A172 (cell line): ENCODE measurements at places on chromosomes 11 and 22. TPM values are rescaled to one million over a fixed set of nuclear protein-coding genes. Genes with fewer than 3 reads are reported as not detected.

- no peak for DNase-seq
These were observed 12.0 kb downstream of the ALG12 start for GRCh38 chr22:49906071-49906798.

Gene TRPT1
- 33.8 and 47.3 TPM in 2 replicates for total RNA-seq

- DNase-seq = peak; percentile 59
These were observed 69.7 kb upstream of the CDON start for GRCh38 chr11:126132319-126132718.

- no peak for DNase-seq
These were observed 449.3 kb downstream of the OPCML start for GRCh38 chr11:133082841-133083488.

DNA sequence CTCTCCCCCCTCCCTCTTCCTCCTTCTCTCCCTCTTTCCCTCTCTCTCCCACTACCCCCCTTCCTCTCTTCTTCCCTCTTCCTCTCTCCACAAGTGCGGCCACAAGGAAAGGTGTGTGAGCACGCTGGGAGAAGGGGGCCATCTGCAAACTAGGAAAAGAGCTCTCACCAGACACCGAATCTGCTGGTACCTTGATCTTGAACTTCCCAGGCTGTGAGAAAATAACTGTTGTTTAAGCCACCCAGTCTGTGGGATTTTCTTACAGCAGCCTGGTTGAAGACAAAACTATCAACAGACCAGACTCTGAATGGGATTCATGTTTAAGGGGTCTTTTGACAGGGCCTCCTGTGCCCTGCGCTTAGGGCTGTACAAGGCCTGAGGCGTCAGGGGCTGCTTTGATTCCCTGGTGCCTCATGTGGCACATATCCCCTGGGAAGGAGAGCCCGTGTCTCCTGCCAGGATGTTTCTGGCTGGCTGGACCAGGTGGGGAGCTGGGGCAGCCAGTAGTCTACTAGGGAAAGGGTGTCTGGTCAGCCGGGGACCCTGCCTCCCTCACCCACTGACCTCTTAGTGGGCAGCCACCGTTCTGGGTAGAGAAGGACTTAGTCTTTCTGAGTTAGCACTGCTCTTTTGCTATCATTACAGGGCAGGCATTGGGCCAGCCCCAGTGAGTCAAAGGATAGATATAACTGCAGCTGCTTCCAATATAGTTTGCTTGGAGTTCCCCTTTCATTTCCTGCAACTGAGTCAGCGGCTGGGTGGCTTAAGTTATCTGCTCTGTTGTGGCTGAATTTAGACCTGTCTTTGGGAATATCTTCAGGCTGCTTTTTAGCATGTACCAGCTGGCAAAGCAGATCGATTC, 6.2 kb downstream of the PANX1 start:
- DNase-seq = peak; percentile 84

Gene WBP2NL
- total RNA-seq = not detected in 2 replicates

- no peak for DNase-seq
These were observed 1.8 kb upstream of the EHF start for GRCh38 chr11:34619062-34619516.

DNA sequence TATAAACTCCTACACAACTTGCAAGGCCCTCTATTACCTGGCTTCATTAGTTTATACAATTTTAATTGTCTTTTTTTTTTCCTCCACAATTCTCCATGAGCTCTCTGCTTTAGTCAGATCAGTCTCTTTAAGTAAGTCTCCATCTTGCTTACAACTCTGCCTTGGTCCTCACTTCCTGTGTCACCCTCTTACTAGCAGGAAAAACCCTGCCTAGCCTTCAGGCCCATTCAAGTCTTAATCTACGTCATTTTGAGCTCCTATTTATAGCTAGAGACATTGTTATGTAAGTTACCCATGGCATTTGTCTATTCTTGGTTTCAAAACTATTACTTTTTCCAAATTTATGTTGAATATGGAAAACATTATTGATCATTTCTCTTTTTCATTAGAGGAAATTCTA, 177.4 kb downstream of the SBF2 start:
- no peak for DNase-seq

- peak; percentile 83 for DNase-seq
These were observed 106.8 kb downstream of the RBFOX2 start for GRCh38 chr22:35921777-35922176.

Gene CHKA
- 18.6 and 26.9 TPM in 2 replicates for total RNA-seq

- no peak for DNase-seq
These were observed 8.6 kb downstream of the ARAP1 start for GRCh38 chr11:72743321-72744221.

- no peak for DNase-seq
These were observed 134.0 kb downstream of the NTM start for GRCh38 chr11:131504199-131504949.

Gene OR52E8
- not detected in 2 replicates for total RNA-seq

GRCh38 chr11:133753150-133753549, 92.2 kb downstream of the SPATA19 start:
- no peak for DNase-seq

- no peak for DNase-seq
These were observed at the start of gene APBB1 for GRCh38 chr11:6419009-6419631. Gene APBB1, minus strand, starts transcription at chr11:6419094. Its CDS starts 7,747 bp downstream, at chr11:6411347.

Gene NFAM1
- total RNA-seq = 0.02 TPM in 1 of 2 replicates, not detected in the other
